Gastroesophageal sphincter (tissue), 4 donors: ENCODE measurements at places on chromosomes 11 and 22.
A peak's percentile ranks its signal among the peaks of the same experiment; 100 is the strongest.

DNA sequence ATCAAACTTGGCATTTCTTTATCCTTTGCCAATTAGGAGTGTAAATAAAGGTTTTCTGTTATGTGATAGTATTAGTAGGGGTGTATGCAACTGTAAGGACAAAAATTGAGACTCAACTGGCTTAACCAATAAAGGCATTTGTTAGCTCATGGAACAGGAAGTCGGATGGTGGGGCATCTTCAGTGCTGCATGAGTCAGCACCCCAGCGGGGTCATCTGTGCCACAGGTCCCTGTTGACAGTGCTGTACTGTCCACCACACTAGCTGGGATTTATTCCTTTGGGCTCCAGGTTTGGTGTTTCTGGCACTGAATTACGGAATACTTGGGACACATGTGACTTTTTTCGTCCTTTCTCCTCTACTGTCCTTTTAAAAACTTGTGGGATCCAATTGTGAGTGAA, 86.0 kb downstream of the PPP6R3 start:
- no peak for ATAC-seq

DNA sequence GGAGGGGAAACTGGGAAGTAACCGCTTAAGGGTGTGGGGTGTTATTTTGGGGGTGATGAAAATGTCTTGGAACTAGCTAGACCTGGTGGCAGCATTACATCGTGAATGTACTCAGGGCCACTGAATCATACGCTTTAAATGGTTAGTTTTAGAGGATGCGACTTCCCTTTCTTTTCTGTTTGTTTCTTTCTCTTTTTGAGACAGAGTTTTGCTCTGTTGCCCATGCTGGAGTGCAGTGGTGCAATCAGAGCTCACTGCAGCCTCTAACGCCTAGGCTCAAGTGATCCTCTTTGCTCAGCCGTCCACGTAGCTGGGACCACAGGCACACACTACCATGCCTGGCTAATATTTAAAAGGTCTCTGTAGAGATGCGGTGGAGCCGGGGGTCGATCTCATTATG, 5.6 kb upstream of the MIAT start:
- ATAC-seq = no peak

GRCh38 chr22:30270832-30271231, 4.2 kb upstream of the OSM start:
- ATAC-seq = peak; percentile 78

DNA sequence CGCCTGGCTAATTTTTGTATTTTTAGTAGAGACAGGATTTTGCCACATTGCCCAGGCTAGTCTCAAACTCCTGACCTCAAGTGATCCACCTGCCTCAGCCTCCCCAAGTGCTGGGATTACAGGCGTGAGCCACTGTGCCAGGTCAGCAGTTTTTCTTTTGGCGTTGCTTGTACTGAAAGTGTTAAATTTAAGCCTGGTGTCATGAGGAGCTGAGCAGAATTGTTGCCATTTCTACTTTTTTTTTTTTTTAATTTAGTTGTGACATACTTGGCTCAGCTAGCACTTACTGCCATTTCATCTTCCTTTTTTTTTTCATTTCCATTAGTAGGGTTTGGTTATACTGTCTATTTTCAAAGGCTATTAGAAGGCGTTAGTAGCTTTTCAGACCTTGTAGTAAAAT, 10.7 kb downstream of the TAB1 start:
- ATAC-seq = no peak
